ENCODE measurements at places on chromosomes 1 and 21. TPM values are rescaled to one million over a fixed set of nuclear protein-coding genes. Genes with fewer than 3 reads are reported as not detected.

DNA sequence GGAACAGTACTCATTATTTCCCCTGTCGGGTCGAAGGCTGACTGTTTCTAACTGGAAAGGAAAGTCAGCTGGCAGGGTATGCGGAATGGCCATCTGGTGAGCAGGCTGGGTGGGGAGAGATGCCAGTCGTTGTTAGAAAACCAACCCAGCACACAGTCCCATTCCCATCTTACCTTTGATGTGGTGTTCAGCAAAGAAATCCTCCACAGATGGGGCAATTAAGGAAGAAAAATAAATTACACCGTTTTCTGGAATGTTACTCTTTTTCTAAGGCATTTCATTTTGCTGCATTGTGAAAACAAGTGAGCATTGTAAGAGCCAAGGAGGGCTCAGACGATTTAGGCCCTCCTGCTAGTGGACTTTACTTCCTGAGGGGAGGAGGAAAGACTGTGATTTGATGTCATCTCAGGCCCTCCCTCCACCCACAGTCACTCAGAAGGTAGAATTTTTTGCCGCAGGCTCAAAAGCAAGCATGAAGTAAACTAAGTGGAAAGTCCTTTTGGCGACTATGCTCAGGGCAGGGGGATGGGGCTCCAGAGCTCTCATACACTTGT is at the start of gene SLC16A4:
Gene SLC16A4 (minus strand): TSS at position 335 of the 554 bp plus-strand sequence. CDS start 1,703 bp downstream, outside the sequence.
- no peak for DNase-seq
- no peaks in the 10 kb centered on the region for H3K4me1 ChIP-seq
- no peaks in the 10 kb centered on the region for H3K27me3 ChIP-seq
- H3K27ac ChIP-seq: no peak within 1 kb of the TSS
- no peak within 1 kb of the TSS for H3K4me3 ChIP-seq

DNA sequence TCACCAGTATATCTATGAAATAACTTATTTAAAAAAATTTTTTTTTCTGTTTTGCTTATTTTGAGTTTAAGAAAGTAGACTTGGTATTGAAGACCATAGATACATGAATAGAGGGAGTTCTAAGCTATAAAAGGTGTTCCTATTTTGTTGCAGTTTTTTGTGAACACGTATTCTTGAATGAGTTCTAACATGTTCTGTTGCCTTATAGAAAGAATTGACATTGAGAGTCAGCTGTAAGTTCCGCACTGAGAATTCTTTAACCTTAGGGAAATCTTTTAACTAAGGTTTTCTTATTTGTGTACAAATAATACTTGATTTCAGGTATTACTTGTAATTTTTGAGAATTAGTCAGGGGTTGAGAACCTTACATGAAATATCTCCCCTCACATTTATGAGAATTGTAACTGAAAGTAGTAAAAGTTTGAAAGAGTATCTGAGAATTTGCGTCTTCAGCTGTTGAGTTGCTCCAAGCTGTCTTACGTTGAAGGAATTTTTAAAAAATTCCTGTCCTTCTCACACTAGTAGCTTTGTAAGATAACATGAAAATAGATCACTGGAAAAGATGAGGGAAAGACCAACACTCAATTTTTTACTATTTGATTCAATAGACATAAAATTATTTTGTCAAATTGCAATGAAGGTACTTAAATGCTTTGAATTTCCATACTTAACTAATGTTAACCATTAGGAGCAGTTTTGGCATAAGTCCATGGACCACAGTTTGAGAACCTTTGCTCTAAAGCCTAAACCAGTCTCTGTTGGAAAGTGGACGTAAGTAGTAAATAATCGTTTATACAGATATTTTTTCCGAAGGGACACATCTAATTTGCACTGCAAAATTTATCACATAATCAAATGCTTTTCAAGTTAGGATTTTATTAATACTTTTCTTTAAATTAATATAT is 3.8 kb downstream of the DR1 start:
- peak overlapping the region; percentile 95 for H3K4me3 ChIP-seq
- no peak for DNase-seq
- H3K27me3 ChIP-seq: no peaks in the 10 kb centered on the region
- H3K36me3 ChIP-seq: no peaks in the 10 kb centered on the region
- peaks cover 18% of the 10 kb centered on the region for H3K4me1 ChIP-seq

- DNase-seq: no peak
- no peaks in the 10 kb centered on the region for H3K4me1 ChIP-seq
- H3K27ac ChIP-seq: no peak overlapping the region
Observed at GRCh38 chr1:202571719-202572339, 138.4 kb downstream of the SYT2 start.

DNA sequence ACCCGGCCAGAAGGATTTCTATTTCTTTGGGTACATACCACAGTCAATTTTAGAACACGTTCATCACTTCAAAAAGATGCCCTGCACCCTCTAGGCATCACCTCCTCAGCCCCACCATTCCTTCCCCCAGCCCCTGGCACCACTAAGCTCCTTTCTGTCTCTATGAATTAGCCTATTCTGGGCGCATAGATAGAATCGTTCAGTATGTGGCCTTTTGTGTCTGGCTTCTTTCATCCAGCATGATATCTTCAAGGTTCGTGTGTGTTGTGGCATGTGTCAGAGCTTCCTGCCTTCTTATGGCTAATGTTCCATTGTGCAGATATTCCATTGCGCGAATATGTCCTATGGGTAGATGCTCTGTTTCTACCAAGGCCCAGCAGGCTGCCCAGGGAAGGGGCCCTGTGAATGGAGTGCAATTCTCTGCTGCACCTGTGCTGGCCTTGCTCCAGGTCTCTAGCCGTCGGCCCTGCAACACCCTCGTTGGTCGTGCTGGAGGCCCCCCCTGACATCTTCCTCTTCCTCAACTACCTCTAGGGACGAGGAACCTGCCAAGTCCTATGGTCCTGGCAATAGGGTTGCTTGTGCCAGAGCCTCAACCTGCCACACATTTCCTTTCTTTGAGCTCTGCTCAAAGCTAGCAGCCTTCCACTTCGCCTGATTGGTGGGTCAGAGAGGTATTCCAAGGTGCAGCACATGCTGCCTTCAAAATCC is 113.5 kb downstream of the RIPK4 start:
- H3K27ac ChIP-seq: no peak overlapping the region
- no peak overlapping the region for H3K4me3 ChIP-seq
- no peaks in the 10 kb centered on the region for H3K36me3 ChIP-seq
- H3K4me1 ChIP-seq: no peaks in the 10 kb centered on the region
- H3K27me3 ChIP-seq: no peaks in the 10 kb centered on the region

DNA sequence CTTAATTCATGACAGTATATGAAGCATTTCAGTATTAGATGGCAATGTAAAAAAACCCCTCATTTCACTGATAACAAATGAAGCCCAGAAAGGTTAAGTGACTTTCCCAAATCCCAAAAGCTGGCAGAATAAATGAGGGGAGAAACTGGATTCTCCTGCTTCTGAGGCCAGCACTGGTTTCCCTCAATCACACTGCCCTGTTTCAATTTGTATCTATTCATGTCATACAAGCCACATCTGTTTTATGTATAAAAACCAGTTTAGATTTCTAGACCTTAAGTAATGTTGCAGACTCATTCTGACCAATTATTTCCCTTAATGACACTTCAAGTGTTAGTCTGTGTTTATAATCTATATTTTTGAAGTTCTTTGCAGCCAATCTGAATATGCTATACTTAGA is 16.8 kb downstream of the PLPPR4 start:
- no peak for DNase-seq
- no peaks in the 10 kb centered on the region for H3K4me1 ChIP-seq
- no peaks in the 10 kb centered on the region for H3K36me3 ChIP-seq
- no peak overlapping the region for H3K27ac ChIP-seq
- H3K27me3 ChIP-seq: no peaks in the 10 kb centered on the region

DNA sequence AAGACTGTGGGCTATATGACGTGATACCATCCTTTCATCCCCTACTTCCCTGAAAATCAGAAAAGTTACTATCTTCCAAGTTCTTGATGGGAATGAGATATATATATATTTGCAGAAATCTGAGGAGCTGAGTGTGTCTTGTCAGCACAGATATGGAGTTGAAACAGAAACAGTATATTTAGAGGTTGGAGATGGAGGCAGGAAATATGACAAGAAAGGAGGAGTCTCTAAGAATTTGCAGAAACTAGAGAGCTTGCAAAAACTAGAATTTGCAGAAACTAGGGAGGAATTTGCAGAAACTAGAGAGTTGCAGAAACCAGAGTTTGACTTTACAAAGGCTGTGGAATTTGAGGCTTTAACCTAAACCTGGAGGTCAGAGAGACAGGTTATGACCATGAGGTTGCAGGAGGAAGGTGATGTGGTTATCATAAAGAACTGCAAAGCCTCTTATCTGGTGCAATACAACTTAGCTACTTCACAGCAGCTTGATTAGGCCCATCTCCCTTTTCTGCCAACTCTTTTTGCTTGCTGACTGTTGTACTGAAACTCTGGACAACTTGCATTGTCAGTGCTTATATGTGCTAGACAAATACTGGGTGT is 22.3 kb downstream of the XCL2 start:
- no peak overlapping the region for H3K27ac ChIP-seq
- no peak overlapping the region for H3K4me3 ChIP-seq
- no peaks in the 10 kb centered on the region for H3K27me3 ChIP-seq
- no peaks in the 10 kb centered on the region for H3K4me1 ChIP-seq
- H3K36me3 ChIP-seq: no peaks in the 10 kb centered on the region
- DNase-seq: no peak

DNA sequence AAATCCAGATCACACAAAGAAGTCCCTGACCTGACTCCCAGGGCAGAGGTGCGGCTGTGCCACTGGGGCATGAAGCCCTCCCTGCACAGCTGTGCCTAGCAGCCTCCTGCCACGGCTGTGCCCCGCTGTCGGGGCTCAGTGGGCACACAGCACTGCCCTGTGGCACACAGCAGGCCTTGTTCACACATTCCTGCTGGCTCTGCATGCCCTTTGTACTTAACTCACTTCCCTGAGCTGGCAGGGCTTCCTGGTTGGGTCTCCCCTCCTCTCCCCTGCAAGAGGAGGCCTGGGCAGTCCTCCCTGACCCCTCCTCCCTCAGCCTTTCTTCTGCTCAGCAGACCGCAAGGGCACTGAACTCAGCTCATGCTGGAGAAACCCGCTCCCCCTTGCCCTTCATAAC is 14.8 kb downstream of the LHX4 start:
- no peak for DNase-seq
- H3K27me3 ChIP-seq: no peaks in the 10 kb centered on the region
- H3K4me3 ChIP-seq: no peak overlapping the region
- H3K4me1 ChIP-seq: no peaks in the 10 kb centered on the region

- peaks cover 20% of the 10 kb centered on the region for H3K4me1 ChIP-seq
- peak overlapping the region; percentile 63 for H3K27ac ChIP-seq
- no peaks in the 10 kb centered on the region for H3K36me3 ChIP-seq
- H3K4me3 ChIP-seq: no peak overlapping the region
- peak; percentile 94 for DNase-seq
Observed at GRCh38 chr1:41500378-41500777, 15.9 kb upstream of the EDN2 start.

- DNase-seq: peak; percentile 32
- no peak overlapping the region for H3K4me3 ChIP-seq
- H3K27me3 ChIP-seq: no peaks in the 10 kb centered on the region
Observed at GRCh38 chr1:59422921-59423575, 126.2 kb downstream of the FGGY start.

- no peaks in the 10 kb centered on the region for H3K27me3 ChIP-seq
- no peak for DNase-seq
- H3K4me1 ChIP-seq: no peaks in the 10 kb centered on the region
- H3K36me3 ChIP-seq: no peaks in the 10 kb centered on the region
Observed at GRCh38 chr1:65066419-65066765, 81.6 kb upstream of the AK4 start.

- no peak overlapping the region for H3K4me3 ChIP-seq
- peak; percentile 21 for DNase-seq
- H3K36me3 ChIP-seq: no peaks in the 10 kb centered on the region
Observed at GRCh38 chr1:246947255-246947654, 15.5 kb upstream of the AHCTF1 start.

DNA sequence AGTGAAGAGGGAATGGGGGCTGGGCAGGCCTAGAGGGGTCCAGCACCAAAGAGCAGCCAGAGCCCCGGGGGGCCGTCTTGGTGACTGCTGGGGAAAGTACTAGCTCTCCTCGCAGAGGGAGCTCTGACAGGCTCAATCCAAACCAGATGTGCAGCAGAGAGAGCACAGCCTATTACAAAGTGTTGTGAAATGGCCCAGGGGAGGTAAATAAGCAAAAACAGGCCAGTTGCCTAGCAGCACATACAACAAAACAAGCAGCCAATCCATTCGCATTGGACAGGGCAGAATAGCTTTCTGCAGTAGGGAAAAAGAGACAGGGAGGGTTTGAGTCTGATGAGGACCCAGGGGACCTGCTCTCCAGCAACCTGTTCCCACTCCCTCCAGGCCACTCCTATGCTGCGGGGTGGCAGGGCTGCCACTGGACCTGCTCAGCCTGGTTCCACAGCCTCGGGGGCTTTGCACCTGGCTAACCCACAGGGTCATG is 239.6 kb upstream of the FGGY start:
- no peak overlapping the region for H3K4me3 ChIP-seq
- peak; percentile 62 for DNase-seq
- peaks cover 28% of the 10 kb centered on the region for H3K4me1 ChIP-seq
- peak overlapping the region; percentile 60 for H3K27ac ChIP-seq

Gene ACOT11
- 3.8 TPM for total RNA-seq

Gene WLS
- total RNA-seq: 91.9 TPM

Gene CFAP141
- not detected for total RNA-seq

Gene FCN3
- 8.5 TPM for total RNA-seq

Gene S100A12
- total RNA-seq: 0.44 TPM

Gene DEGS1
- 10.6 TPM for total RNA-seq

Gene FMO2
- total RNA-seq: 3.3 TPM

All from pancreas (tissue), 10 donors.